ENCODE measurements at places on chromosomes 2 and 18. TPM values are rescaled to one million over a fixed set of nuclear protein-coding genes. Genes with fewer than 3 reads are reported as not detected.

The SAG gene
- 0.34 TPM for total RNA-seq

The DLGAP1 gene
- not detected for total RNA-seq

The RAD51AP2 gene
- total RNA-seq, result not detected

The GAL3ST2 gene
- 0.23 TPM for total RNA-seq

The BMP10 gene
- 0.09 TPM for total RNA-seq

The FSHR gene
- total RNA-seq, result not detected

The CCDC85A gene
- total RNA-seq, result not detected

The ACVR1C gene
- total RNA-seq, result 0.55 TPM

The EHD3 gene
- total RNA-seq, result 1.9 TPM

The CCDC148 gene
- total RNA-seq, result not detected

The ASB18 gene
- total RNA-seq, result not detected

The TMEM131 gene
- 34.7 TPM for total RNA-seq

The RAB6C gene
- not detected for total RNA-seq

The FABP1 gene
- total RNA-seq, result not detected

The MC2R gene
- total RNA-seq, result not detected

The ABCG8 gene
- not detected for total RNA-seq

The PROKR1 gene
- total RNA-seq, result not detected

The RNF125 gene
- total RNA-seq, result 54.7 TPM

The RESP18 gene
- total RNA-seq, result not detected

The HRH4 gene
- 2.0 TPM for total RNA-seq

The CCDC74A gene
- total RNA-seq, result 1.9 TPM

The DLX2 gene
- total RNA-seq, result not detected

The DSG1 gene
- not detected for total RNA-seq

The UGT1A3 gene
- not detected for total RNA-seq

The FAM110C gene
- 3.3 TPM for total RNA-seq

The MAPRE3 gene
- 0.91 TPM for total RNA-seq

The AMER3 gene
- total RNA-seq, result not detected

The RAX gene
- total RNA-seq, result not detected

The SCYGR4 gene
- not detected for total RNA-seq

The IL36RN gene
- total RNA-seq, result not detected

The MAPK4 gene
- not detected for total RNA-seq

The CCDC74B gene
- 0.82 TPM for total RNA-seq

The INO80B gene
- 29.4 TPM for total RNA-seq

The GKN2 gene
- not detected for total RNA-seq

The FBXO11 gene
- 58.1 TPM for total RNA-seq
